Fibroblast of skin of left quadriceps (primary cell): ENCODE measurements at places on chromosomes 4 and X.

GRCh38 chr4:575281-576141 lies 584 bp downstream of the TMEM271 start:
- peak; percentile 14 for DNase-seq

- DNase-seq: no peak
These were observed 15.6 kb upstream of the DCHS2 start for GRCh38 chr4:154507156-154507555.

GRCh38 chr4:21413807-21414370 lies 534.7 kb downstream of the KCNIP4 start:
- DNase-seq: no peak

DNA sequence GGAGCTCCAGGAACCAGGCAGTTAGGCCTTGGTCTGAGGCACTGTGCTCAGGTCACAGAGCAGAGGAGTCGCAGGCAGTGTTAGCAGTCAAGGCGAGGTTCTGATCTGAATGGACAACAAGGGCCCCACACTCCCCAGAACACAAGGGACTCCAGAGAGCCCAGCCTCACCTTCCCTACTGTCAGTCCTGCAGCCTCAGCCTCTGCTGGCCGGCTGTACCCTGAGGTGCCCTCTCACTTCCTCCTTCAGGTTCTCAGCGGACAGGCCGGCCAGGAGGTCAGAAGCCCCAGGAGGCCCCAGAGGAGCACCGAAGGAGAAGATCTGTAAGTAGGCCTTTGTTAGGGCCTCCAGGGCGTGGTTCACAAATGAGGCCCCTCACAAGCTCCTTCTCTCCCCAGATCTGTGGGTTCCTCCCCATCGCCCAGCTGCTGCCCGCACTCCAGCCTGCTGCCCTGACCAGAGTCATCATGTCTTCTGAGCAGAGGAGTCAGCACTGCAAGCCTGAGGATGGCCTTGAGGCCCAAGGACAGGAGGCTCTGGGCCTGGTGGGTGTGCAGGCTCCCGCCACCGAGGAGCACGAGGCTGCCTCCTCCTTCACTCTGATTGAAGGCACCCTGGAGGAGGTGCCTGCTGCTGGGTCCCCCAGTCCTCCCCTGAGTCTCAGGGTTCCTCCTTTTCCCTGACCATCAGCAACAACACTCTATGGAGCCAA lies 26.2 kb downstream of the MAGEA9 start:
- no peak for DNase-seq

DNA sequence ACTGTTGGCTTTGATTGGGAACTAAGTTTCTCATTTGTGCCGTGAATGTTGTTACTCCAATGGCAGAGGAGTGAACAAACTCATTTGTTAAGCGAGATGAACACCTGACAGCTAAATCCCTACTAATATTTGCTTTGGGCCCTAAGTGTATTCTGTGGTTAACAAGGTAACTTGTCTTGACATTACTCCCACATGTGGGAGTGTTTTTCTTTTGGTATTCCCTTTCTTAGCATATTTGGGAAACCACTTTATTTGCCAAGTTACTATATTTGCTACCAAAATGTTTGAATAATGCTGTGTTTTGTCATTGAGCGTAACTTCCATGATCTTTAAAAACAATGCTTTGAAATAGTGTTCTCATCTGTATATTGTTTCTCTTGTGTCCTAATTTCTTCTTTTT lies 82.5 kb downstream of the ARHGAP10 start:
- no peak for DNase-seq
